Esophagus squamous epithelium (tissue), 5 donors: ENCODE measurements at places on chromosomes 13 and 19. TPM values are rescaled to one million over a fixed set of nuclear protein-coding genes. Genes with fewer than 3 reads are reported as not detected.

The PRSS57 gene
- not detected for total RNA-seq

DNA sequence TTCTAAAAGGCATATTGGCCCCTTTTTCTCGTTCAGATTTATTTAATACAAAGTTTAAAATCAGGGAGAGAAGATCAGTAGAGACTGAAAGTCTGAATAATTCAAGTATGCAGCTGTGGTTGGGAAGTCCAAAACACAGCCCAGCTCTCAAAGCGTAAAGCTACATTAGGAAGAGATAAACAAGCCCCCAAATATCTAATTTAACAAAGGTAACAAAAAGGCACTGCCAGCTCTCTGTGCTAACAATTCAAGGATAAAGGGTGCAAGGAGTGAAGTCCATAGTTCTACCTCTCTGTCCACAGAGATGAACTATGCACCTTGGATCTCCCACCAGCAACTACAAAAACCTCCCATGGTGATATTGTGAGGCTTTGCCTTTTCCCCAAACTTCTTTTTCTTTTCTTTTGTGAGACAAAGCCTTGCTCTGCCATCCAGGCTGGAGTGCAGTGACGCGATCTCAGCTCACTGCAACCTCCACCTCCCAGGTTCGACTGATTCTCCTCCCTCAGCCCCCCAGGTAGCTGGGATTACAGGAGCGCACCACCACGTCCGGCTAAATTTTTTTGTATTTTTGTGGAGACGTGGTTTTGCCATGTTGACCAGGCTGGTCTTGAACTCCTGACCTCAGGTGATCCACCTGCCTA lies 104.4 kb downstream of the LHFPL6 start:
- peaks cover 6% of the 10 kb centered on the region for H3K4me1 ChIP-seq
- H3K27me3 ChIP-seq, result no peaks in the 10 kb centered on the region
- no peak overlapping the region for H3K4me3 ChIP-seq
- H3K27ac ChIP-seq, result no peak overlapping the region

DNA sequence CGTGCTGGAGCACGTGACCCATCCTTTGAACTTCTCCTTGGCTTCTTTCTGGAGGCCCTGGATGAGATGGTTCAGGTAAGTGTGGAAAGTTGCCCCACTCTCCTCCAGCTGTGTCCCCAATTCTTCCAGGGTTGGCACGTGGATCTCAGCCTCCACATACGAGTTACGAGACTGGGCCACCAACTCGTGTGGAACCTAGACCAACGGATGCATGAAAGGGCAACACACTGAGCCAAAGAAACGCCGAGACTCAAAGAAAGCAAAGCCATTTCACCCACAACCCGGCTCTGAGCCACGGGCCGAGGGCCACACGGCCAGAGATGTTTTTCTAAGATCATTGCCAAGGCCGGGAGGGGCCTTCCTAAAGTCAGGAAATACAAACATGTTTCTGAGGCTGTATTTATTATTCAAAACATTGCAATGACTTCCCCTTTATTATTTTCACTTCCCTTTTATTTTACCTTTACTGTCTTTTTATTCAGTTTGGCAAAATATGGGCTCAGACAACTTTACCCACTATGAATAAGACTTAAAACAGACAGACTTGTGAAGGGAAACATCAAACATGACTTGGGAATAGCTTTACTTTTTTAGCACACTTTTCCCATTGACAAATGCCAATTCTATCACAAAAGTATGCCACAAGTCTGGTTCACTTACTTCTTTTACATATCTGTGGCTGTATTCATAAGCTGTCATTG lies 94.6 kb downstream of the KL start:
- H3K36me3 ChIP-seq, result peaks cover 4% of the 10 kb centered on the region
- no peaks in the 10 kb centered on the region for H3K4me1 ChIP-seq
- peak overlapping the region; percentile 80 for H3K27ac ChIP-seq
- no peak overlapping the region for H3K4me3 ChIP-seq

The NKPD1 gene
- 4.2 TPM for total RNA-seq

DNA sequence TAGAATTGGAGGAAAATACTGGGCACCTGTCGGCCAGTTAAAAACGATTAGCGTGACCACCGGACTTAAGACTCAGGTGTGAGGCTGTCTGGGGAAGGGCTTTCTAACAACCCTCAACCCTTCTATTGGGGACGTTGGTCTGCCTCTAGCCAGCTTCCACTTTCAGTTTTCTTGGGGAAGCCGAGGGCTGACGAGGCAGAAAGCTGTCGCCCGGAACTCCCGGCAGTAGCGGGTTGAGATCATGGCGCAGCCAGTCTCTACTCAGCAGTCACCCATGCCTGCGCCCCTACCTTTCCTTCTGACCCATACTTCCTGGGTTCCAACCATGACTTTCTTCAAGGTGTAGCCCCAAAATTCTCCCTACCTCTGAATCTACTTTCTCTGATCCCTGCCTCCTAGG lies 1424.1 kb downstream of the SLITRK1 start:
- no peaks in the 10 kb centered on the region for H3K36me3 ChIP-seq
- H3K27ac ChIP-seq, result no peak overlapping the region
- H3K4me1 ChIP-seq, result no peaks in the 10 kb centered on the region

DNA sequence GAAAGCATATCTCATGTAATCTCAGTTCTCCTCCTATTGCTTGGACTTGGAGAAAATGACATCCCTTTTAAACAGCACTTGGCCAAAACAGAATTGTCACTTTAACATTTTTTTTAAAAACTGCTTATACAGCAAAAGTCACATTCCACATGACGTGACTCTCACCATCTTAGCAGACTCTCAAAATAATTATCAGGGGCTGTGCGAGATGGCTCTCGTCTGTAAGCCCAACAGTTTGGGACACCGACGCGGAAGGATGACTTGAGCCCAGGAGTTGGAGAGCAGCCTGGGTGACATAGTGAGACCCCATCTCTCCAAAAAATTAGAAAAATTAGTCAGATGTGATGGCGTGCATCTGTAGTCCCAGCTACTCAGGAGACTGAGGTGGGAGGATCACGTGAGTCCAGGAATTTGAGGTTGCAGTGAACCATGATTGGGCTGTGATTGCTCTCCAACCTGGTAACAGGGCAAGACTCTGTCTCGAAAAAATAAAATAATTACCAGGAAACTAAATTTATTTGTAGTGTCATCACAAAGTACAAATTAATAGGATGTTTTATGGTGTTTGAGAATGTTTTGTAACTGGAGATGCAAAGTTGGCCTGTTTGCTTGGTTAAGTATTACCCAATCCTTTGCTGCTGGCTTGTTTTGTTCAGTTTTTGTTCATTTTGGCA lies 8.8 kb downstream of the SAFB start:
- H3K4me1 ChIP-seq, result peaks cover 37% of the 10 kb centered on the region
- no peak for DNase-seq
- peak overlapping the region; percentile 27 for H3K4me3 ChIP-seq
- peaks cover 6% of the 10 kb centered on the region for H3K36me3 ChIP-seq

The FFAR2 gene
- total RNA-seq, result not detected

The CEACAM20 gene
- not detected for total RNA-seq
